ENCODE measurements at places on chromosomes 6 and 20. TPM values are rescaled to one million over a fixed set of nuclear protein-coding genes. Genes with fewer than 3 reads are reported as not detected.

GRCh38 chr20:39311851-39312506 lies 349.8 kb downstream of the DHX35 start:
- DNase-seq, result no peak

GRCh38 chr6:1377526-1377925 lies 11.8 kb upstream of the FOXF2 start:
- no peak for DNase-seq

DNA sequence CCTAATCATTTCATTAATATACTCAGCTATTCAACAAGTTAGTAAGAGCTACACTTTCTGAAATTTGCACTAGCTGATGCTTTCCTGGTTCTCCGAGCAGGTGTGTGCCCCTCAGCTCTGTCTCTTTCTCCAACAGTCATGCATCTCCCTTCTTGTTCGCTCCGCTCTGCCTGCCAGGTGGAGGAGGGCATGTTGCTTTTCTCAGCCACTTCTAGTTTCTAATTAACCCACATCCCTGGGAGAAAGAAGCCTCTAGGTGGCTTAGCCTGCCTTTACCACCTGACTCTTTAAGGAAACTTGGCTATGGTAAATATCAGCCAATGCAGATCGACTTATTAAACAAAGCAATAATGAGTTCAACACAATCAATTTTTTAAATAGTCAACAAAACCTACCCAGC lies 34.2 kb downstream of the LRFN2 start:
- no peak for DNase-seq

DNA sequence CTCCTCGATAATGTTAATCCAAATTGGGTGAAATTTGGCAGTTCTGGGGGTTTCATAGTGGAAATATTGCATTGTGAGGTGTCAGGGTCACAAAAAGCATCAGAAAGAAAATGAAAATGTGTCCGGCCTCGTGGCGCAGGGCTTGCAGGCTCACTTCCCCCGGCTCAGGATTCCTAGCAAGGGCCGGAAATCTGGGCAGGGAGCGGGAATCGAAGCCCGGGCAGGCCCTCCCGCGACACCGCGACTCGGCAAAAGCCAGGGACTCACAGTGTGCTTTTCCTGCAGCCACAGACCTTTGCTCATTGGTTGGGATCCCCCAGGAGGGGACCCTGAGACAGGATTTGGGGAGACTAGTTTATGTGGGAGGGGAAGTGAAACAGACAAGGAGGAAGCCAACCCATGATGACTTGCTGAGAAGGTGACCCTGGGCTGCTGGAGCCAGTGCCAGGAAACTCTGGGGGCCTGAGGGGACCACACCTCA lies 847 bp upstream of the CD93 start:
- no peak for DNase-seq

GRCh38 chr20:52601295-52601971 lies 370.7 kb upstream of the TSHZ2 start:
- DNase-seq, result no peak

DNA sequence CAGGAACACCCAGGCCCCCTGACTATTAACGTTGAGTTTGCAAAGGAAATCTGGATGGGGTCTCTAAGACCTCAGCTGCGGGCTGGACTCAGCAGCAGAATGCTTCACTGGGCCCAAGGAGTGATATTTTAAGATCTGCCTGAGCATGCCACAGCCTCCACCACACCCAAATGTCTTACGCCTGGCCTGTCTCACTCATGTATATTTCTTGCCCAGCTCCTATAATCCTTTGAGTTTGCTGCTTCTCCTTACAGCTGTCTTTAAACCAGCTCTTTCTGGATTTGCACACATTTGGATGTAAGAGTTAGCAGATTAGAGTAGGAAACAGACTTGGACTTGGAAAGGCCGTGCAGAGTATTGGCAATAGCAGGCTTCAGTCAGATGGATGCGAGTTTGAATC lies 16.4 kb downstream of the CASS4 start:
- no peak for DNase-seq

DNA sequence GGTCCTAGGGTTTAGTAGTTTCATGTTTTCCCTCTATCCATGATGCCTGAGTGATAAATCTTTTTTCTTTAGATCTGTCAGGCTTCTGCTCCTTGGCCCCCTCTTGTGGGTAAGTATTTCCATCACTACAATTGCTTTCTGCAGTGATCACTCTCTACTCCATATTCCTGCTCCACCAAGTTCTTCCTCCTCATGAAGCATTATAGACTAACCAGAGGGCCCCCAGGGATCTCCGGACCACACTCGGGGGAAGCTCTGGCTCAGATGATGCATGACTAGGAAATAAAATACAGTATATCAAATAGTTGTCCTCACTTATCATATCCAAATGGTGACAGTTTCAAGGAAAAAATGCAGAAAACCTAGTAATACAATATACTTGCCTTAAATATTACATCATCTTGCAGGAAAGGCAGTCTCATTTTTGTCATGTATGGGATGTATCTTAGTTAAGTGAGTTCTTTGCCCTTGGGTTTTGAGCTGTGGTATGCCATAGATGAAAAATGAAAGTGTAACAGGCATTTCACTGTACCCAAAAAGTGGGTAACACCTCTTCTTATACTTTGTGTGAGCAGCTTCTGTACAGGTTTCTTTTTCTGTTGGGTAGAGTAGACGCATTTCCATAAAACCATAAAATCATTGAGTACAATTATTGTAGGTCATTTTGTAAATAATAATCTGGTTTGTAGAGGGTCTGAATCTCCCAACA lies 200.9 kb upstream of the EYA4 start:
- no peak for DNase-seq

DNA sequence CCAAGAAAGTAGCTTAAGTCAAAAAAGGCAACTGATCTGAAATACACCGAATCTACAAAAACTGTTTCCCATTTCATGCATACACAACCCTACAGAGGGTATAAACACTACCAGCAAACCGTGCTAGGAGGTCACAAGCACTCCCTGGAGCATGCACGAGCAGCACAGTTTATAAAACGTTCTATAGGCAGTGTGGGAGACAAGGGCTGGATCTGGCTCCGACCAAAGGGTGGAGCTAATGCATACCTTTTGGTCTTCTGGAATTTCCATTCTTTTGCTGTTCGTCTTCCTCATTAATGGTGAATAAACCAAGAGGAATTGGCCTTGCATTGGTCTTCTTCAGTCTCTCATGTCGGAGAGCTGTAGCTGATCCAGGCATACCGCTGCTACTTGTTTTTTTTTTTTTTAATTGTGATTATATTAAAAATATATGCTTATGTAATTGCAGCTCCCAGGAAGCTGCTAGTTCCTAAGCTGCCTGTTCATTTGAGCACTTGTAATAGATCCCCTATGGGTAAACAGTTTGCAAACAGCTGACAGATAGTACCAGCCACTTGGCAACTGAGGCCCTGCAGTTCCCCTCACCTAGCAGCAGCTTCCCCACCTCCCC lies 24.5 kb downstream of the MAP7 start:
- DNase-seq, result peak; percentile 79

DNA sequence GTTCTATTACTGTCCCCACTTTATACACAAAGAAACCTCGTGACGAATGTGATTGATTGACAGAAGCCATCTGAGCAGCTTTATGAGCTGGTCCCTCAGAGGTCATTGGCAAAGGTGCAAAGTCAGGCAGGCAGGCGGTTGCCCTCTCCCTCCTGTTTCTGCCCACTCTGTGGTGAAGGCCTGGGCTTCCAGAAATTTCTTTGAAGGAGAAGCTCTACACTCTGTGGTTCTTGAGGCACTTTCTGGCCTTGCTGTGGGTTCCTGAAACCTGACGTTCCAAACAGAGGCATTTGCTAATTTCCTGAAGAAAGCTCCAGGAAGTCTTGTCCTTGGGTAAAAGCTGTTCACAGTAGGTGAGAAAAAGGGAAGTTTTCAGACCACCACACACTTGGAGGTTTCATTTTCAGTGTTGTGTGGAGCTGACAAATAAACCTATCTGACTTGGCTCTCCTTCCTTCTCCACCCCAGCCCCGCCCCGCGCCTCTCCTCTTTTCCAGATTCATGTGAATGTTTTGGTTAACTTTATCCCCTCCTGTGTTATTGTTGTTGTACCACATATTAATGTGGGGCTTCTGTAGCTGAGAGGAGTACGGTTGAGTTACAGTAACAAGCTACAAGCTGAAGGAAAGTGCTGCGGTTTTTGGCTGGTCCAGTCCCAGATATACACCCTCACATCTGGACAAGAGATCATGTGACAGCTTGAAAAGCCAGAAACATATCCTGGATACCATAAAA lies 274.1 kb downstream of the CLIC5 start:
- no peak for DNase-seq

DNA sequence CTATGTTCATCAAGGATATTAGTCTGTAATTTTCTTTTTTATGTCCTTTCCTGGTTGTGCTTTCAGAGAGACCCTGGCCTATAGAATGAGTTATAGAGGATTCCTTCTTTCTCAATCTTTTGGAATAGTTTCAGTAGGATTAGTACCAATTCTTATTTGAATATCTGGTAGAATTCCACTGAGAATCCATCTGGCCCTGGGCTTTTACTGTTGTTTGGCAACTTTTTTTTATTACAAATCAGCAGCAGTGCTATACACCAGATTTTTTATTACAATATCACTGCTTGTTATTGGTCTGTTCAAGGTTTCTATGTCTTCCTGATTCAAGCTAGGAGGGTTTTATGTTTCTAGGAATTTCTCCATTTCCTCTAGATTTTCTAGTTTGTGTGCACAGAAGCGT lies 50.0 kb upstream of the NRSN1 start:
- no peak for DNase-seq

DNA sequence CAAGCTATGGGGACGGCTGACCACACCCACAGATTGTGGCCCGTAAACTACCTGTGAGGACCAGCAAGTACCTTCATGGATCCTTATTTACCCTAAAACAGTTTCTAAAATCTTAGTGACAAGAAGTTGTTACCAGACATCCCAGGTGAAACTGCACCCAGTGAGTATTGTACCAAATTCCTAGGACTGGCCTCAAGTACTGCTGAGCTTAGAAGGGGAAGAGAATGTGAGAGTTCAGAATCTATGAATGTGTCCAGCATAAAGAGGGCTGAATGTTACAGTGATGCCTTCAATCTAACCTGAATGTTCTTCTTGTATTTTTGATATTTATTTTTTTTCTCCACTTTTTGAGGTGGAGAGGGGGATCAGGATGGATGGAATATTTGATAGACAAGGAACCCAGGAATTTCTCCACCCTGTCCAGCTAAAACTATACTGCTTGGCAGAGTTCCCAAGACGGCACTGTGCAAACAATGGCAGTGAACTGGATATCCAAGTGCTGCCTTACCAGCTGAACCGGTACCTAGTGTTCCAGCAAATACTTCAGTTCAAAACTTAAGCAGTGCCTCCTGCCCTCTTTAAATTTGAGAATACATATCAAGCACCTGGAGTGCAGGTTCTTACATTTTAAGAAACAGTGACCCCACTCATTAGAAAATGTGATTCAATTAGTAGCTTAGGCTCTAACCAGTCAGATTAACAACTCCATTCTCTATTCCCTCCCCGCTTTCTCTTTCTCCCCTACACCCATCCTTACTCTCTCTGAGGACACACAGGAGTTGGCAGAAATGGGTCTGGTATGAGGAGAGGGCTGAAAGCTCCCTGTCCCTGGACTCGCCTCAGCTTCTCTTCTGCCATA lies 427.3 kb upstream of the FLRT3 start:
- no peak for DNase-seq

GRCh38 chr6:41451039-41451438 lies 95.1 kb upstream of the FOXP4 start:
- DNase-seq, result no peak

DNA sequence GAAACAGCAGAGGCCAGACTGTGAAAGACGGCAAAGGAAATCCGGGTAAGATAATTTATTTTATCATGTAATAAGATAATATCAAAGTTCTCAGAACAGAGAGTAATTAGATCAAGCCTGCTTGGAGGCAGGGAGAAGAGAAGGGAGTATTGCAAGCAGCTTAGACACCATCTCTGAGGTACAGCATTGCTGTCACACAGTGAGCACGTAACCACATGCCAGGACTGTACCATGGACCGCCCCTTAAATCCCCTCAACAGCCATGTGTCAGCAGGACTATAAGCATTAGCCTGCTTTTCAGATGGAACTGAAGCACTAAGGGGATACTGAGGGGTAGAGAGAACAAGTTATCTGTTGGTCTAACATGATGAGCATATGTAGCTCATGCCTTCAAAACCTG lies 141.5 kb downstream of the C6orf118 start:
- DNase-seq, result no peak

ZNF334 gene
- 3.7 TPM for total RNA-seq

POM121L2 gene
- not detected for total RNA-seq

RAET1G gene
- total RNA-seq, result 1.0 TPM

FRS3 gene
- total RNA-seq, result 2.2 TPM

EYS gene
- total RNA-seq, result 0.07 TPM

RNF182 gene
- total RNA-seq, result 0.85 TPM

PTK6 gene
- total RNA-seq, result 15.7 TPM

VNN1 gene
- 0.54 TPM for total RNA-seq

SPATA25 gene
- total RNA-seq, result 0.44 TPM
